CD4-positive, alpha-beta T cell treated with Interferon alpha-2 for 1 hour (primary cell): ENCODE measurements at places on chromosomes 1 and 21.

- no peak for DNase-seq
Measured at GRCh38 chr1:45348609-45348965, 8.3 kb upstream of the MUTYH start.

DNA sequence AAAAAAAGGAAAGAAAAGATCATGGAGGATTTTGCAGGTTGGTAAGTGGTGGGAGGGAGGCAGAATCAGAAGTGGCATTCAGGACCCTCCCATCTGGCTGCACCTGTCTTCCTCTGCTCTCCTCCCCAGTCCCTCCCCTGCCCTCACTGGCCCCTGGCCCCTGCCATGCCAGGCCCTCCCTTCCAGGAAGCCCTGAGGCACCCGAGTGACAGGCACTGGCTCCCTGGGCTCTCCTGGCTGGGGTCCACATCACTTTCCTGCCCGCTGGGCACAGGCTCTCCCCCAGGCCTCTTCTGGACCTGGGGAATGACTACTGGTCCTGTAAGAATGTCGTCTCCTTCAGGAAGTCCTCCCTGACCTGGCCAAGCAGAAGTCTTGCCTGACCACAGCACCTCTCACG, 15.3 kb upstream of the ADARB1 start:
- no peak for DNase-seq

DNA sequence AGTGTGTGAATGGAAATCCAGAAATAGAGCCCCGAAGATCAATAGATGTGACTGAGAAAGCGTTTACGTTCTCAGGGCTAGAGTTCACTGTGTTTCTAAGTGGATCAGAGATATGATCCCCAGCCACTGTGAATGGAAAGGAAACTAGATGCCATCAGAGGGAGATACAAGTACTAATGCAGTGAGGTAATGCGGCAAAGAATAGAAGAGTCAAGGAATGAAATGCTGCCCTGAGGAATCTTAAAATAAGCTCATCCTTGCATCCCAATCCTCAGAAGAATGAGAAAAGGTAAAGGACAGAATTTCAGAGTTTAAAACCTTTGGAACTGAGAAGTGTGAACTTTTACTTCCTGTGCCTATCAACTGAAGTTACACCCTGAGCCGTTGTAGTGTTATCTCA, 165.5 kb upstream of the ESRRG start:
- no peak for DNase-seq

DNA sequence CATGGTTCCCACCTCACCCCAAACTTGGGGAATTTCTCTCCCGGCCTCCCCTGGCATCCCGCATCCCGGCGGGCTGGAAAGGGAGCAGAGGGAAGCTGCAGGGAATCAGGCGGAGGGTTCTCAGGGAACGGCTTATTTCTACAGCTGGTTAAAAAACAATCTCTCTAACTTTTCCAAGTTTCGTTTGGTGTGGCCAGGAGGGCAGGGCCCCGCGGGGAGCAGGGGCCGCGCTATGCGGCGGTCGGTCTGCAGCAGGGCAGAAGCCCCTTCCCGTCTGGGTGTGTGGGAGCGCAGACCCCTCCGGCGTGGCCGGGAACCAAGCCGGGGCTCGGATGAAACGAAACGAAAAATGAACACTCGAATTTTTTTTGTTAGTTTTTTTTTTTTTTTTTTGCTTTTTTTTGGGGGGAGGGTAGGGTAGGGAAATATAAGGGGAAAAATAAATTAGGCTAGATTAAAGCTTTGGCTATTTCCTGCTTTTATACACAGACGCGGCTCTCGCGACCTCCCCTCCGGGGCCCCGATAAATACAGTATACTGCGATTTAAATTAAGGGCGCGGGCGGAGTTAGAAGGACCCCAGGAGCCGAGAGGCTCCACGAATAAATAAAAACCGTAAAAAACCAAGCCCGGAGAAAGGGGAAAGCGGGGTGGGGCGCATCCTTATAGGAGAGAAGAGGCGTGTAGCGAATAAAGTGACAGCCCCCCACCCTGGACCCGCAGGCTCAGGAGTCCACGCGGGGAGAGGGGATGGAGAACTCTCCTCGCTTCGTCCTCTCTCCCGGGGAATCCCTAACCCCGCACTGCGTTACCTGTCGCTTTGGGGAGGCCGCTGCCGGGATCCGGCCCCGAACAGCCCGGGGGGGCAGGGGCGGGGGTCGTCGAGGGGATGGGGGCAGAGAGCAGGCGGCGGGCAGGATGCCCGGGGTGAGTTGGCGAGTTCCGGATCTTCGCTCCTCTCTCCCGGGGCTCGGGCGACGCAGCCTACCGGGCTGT, 2.1 kb downstream of the POU3F1 start:
- no peak for DNase-seq

DNA sequence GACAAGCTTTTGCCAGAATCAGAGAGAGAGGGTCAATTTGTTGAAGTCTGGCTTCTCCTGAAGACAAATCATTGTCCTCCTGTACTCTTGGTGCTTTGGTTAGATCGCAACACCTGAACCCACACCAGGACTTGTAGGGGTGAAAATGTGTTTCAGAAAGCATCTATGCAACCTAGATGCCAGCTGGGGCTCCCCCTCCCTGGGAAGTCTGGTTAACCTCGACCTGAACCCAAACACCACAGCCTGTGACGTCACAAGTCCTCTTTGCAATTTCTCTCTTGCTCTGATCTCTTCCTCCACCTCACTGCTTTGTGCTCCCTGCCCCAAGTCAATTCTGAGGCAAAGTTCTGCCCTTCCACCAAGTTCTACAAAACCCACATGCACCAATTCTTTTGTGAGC, 42.8 kb upstream of the USP24 start:
- peak; percentile 72 for DNase-seq

- peak; percentile 16 for DNase-seq
Measured at GRCh38 chr1:44050261-44050660, 19.0 kb upstream of the SLC6A9 start.

DNA sequence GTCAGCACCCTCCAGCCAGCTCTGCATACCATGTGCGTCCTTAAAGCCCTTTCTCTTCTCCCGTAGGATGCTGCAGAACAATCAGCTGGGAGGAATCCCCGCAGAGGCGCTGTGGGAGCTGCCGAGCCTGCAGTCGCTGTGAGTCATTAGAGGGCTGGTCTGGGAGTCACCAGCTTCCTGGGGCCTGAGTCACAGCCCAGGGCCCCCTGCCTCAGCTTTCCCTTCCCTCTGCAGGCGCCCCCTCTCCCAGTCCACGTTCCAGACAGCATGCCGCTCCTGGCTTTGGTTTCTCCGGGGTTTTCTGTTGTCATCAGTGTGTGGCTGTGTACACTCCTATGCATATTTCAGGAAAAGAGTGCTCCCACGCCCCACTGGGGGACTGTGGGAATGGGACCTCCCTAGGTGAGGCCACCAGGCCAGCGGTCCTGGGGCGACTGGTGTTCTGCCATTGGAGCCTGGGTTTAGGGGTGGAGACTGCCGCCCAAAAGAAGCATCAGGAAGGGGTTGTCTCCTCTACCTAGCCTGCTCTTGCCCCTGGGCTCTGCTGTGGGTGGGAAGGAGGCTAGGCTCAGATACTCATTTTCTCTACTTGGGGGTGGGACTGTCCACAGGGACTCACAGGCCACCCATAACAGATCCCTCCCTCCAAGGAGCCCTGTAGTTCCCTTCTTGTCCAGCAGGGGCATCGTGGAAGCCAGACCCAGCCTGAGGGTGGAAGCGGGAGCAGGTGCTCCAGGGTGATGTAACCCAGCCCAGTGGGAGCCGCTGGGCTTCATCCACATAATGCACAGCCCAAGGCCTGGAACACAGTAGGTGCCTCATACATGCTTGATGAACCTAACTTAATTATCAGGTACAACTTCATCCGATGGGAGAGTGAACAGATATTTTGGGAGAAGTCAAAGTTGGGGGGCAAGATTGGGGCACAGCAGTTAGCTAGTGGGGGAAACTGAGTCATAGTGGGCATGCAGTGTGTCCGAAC, 42.5 kb downstream of the LGR6 start:
- peak; percentile 45 for DNase-seq

GRCh38 chr1:113858418-113858817, 13.1 kb downstream of the PTPN22 start:
- DNase-seq = no peak

DNA sequence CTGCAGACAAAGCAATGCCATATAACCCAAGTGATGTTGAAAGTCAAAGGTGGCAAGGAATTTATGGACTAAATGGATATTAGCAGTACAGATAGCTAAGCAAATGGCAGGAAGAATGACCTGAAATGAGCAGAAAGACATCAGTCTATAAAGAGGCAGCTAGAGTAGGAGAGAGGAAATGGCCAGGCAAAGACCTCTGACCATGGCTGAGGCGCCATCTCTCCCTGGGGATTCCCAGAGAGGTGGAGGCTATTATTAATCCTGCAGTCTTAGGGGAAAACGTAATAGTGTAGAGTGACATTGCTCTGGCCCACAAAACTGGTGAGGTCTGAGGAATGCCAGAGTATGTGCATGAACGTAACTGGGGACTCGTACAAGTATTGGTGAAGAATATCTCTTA, 563.6 kb upstream of the PRMT6 start:
- no peak for DNase-seq

DNA sequence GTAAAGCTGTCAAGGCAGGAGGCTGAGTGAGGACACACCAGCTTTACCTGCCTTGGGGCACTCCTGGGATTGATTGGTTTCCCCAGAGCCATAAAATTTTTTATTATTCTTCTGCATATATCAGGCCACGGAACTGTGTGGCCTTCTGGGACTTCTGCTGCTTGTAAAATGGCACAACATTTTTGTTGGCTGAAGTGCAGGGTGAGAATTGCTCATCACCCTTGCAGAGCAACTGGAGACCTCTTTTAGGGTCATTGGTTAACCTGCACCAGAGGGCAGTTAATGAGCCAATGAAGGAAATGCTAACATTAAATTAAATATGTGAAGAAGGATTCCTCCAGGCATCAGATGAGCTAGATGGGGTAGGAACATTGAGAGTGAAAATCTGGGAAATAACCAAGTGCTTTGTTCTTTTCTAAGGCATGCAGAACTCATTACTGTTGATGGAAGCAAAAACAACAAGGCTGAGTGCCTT, 87.7 kb downstream of the LTN1 start:
- no peak for DNase-seq

GRCh38 chr1:40796939-40797667, 13.5 kb downstream of the KCNQ4 start:
- DNase-seq = no peak
